ENCODE measurements at places on chromosomes 6 and 20.

GRCh38 chr6:161401587-161402309 is 127.9 kb upstream of the AGPAT4 start:
- DNase-seq = no peak

- DNase-seq = no peak
These were observed 191.2 kb upstream of the SOX4 start for GRCh38 chr6:21402368-21402767.

- DNase-seq = peak; percentile 36
These were observed 17.6 kb downstream of the PLAGL2 start for GRCh38 chr20:32189691-32190615.

DNA sequence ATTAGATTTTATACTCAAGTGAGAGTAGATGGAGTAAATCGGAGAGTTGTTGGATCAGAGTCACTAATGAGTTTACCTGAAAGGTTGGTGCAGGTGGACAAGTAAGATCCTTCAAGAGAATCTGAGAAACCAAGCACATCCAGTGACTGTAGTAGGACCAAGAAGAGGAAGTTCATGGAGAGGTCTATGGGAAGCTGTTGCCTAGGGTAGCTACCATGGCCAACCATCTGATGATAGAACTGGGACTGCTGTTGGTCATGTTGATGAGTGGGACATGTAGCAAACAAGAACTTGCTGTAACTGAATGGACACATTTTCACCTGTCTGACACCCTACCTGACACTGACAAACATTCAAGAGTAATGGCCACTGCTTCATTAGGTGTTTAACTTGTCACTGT is 11.3 kb upstream of the ADGB start:
- DNase-seq = no peak

DNA sequence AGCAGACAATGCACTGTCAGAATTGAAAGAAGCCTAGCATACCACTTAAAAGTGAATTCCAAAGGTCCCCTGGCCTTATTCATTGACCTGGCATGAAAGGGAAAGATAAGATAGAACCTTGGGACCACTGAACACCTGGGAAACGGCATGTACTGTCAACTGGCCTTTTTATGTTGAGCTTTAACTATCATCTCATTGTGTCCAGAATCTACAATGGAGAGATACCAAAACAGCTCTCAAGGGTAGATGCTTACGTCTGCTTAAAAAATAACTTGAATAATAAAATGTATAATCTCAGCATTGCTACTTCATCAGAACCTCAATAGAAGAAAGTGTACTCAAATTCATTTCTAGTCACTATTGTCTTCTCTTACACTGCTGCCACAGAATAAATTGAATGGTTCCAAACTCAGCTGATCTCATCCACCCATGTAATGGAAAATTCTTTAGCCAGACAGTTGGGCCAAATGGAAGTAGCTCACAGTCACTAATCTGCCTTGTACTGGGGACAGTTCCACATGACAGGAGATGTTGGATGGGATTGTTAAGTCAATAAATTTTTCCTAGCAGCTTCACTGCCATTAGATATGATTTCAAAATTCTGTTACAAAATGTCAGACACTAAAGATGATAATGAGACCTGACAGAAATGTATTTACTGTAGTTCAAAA is 93.8 kb downstream of the MLIP start:
- no peak for DNase-seq

DNA sequence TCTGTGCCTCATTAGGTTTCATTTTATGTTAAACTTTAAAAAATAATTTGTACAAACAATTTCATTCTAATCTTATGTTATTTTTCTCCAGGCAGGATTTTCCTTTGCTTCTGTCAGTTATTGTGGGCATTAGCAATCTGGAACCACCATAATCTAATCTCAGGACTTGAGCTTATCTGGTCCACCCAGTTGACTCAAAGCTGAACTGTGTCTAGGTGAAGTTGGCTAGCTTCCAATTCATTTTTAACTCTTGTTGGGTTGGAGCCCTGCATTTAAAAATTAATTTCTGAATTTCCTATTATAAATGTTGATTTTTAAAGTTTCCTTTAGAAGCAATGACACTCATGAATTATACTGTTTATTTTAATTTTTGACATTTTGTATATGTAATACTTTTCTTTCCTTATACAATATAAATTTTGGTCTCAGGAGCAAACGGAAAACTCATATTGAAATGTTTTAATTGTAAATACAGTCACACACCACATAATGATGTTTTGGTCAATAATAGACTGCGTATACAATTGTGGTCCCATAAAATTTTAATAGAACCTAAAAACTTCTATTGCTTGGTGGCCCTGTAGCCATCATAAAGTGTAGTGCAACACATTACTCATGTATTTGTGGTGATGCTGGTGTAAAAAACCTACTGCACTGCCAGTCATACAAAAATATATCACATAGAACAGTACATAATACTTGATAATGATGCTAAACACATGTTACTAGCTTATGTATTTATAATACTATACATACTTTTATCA is 121.3 kb downstream of the CLVS2 start:
- no peak for DNase-seq

DNA sequence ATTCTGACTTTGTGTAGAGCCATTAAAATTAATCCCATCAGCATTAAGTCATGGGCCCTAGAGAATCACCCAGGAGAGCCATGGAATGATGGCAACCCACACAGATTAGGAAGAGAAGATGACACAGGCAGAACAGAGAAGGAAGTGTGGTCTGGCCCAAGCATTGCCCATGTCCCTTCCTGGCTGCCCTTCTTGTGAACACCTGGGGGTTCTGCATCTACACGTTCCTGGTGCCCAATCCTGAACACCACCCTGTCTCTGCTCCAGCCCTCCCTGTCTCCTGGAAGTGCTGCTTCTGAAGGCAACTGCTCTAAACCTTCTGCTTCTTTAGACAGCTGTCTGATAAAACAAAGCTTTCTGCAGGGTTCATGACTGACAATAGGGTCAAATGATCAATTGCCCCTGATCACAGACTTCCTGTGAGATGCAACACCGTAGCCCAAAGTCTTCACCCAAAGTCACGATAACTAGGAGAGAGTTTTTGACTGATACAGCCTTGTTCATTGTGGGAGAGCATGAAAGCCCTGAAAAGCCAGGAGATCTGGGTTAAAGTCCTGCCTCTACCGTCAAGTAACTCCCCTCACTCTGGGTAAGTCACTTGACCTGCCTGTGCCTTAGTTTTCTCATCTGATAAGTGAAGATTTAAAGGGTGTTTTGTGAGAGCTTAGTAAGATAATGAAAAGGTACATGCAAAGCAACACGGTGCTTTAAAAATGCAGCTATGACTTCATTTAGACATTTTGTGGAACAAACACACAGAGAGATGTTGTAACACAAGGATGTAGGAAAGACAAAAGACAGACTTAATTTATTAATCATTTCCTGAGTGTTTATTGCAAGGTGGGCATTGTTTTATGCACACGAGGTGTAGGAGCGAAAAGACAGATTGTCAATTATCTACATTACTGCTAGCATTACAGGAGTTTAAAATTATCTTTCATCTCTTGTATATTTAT is 291.2 kb upstream of the STXBP5 start:
- no peak for DNase-seq

DNA sequence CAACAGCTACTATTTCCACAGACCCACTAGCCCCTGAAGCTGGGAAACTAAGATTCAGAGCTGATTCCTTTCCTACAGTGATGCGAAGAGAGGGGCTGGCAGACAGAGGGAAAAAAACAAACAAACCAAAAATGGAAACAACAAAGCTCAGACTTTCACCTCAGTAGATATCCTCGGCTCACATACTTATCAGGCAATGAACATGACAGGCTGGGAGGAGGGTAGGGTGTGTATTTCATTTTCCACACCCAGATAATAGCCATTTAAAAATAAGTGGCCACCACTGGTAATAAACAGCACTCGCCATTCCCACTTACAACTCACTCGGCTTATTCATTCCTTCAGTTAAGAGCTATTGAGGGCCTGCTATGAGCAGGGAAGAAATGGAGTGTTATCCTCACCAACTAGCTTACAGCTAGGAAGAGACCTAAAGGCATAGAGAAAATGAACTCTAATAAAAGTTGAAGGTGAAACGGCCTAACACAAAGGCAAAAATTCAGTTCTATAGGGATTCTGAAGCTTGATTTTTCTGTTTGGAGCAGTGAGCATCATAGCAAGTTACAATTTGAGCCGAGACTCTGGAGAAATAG is 32.0 kb upstream of the SPTLC3 start:
- no peak for DNase-seq

DNA sequence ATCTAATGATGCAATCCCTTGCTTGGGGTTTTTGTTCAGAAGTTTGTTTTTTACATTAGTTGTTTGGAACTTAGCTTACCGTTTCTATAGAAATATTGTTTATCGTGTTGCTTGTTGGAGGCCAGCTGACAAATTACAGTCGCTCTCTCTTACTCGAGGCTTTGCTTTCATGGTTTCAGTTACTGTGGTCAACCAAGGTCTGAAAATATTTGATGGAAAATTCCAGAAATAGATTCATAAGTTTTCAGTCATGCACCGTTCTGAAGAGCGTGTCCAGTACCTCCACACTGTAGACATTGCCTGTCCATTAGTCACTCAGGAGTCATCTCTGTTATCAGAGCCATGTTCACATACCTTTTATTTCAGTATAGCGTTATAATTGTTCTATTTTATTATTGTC is 47.9 kb downstream of the DEK start:
- no peak for DNase-seq

All from activated CD4-positive, alpha-beta T cell treated with anti-CD3 and anti-CD28 coated beads, Interleukin-2, amount 50 U/mL, for 1 hour (primary cell).